Dorsolateral prefrontal cortex (tissue), 122 donors: ENCODE measurements at places on chromosomes 3 and 15.

DNA sequence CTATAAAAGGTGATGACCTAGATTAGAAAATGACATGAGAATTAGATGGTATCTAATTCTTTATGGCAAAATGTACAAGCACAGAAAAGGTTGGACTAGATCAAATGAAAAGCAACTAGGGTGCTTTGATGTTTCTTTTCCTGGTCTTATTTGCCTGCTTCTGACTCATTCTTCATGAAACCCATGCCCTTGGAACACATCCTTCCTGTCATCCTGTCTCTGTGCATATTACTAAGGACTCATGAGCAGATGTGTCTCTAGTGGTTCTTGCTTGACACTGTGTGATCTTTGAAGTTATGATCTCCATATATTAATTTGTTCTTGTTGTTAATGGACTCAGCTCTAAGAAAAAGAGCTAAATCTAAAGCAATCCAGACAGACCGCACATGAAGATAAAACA lies 314.0 kb downstream of the ERC2 start:
- no peak for DNase-seq

DNA sequence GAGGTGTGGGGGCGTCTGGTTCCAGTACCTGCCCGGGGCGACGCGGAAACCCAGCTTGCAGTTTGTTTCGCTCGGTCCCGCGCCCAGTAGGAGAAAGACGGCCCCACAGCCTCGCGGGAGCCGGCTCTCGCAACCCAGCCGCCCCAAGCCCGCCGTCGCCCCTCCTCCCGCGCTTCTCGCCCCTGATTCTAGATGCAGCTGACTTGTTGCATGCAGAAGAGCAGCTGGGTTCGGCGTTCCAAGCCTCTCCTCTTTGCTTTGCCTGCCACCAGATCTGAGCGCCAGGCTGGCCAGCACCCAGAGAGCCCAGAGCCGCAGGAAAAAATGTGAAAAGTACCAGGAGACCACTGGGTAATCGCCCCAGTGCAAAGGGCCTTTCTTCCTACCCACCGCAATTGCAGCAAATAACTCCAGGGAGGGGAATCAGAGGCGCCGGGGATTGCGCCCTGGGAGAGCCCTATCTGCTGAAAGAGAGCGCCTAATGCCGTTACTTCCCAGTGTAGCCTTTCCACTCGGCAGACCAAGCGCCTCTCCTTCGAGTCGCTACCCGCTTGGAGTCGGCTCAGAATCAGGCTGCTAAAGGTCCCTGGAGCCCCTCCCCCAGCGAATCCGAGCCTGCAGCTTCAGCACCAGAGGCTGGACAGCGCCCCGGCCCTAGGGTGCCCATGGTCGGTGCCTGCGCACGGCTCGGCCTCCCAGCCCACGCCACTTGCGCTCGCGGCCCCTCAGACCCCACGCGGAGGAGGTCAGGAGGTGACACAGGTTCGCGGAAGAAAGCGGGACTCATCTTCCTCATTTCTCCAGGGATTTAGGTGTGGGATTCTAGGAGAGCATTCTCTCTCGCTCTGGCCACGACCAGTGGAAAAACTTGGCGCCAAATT lies 15.7 kb upstream of the AEN start:
- DNase-seq, result no peak

DNA sequence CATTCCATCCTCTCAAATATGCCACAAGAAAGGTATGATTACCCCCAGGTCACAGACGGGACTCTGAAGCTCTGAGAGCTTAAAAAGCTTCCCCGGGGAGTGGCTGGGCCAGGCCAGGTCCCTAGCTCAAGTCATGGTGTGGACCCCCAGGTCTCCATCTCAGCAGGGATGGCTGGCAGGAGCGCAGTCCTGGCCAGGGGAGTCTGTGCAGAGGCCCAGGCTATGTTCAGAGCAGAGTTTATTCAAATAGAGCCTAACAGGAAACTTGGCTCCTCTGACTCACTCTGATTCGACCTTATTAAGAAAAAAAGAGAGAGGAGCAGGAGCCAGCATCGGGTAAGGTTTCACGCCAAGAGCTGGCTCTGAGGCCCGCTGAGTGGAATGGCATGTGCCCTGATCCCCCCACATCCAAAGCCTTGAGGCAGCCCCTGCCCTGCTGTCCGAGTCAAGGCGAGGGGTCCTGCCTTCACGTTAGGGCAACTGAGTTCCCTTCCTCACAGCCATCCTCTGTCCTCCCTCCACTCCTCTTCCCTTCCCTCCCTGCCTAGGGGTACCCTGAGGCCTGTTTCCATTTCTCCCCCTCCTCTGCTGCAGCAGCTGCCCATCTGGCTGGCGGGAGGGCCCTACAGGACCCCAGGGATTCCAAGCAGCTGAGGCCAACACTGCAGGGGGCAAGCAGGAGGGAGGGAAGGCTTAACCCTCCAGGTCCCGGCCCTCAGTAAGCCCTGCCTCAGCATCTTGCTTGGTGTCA lies 1.9 kb upstream of the LOXL1 start:
- DNase-seq, result no peak

- DNase-seq, result no peak
Observed at GRCh38 chr15:90901175-90902039, 1.7 kb upstream of the MAN2A2 start.

DNA sequence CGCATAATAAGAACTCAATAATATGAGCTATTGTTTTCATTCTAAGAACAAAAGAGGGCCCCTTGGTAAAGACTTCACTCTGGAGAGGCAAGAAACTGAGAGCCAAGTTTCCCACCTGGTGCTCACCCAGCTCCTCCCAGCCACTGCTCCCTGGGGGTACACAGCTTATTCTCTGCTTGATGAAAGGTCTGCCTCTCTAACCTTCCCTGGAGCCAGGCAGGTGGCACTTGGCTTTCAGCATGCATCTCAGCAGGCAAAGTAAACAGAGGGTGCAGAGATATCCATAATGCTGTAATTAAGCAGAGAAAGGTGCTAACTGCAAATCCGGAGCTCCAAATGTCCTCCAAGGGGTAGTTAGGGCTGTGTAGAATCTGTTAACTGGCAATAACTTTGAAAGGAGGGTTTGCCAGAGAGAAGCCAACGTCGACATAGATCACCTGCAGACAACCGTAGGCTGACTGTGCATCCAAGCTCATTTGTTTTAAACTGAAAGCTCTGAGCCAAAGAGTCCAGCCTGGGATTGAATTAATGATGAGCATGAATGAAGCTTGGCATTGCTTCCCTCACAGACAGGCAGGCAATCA lies 159.6 kb upstream of the PROK2 start:
- DNase-seq, result no peak

DNA sequence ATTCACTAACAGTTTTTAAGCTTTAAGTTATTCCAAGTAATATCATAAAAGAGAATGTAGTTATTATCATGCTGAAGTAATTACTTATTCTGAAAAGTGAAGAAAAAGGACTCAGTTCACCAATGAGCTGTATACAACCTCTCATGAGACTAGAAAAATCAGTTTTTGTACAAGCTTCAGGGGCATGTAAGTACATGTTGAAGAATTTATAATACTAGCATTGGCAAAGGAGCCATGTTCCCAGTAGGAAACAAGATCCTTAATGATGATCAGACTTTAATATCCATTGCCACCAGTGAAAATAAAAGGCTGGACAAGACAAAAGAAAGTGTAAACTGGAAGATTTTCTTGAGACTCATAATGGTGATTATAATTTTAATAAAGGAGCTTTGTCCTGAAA lies 532.8 kb downstream of the PLOD2 start:
- no peak for DNase-seq

GRCh38 chr3:195582947-195583346 lies 793 bp downstream of the APOD start:
- DNase-seq, result no peak

DNA sequence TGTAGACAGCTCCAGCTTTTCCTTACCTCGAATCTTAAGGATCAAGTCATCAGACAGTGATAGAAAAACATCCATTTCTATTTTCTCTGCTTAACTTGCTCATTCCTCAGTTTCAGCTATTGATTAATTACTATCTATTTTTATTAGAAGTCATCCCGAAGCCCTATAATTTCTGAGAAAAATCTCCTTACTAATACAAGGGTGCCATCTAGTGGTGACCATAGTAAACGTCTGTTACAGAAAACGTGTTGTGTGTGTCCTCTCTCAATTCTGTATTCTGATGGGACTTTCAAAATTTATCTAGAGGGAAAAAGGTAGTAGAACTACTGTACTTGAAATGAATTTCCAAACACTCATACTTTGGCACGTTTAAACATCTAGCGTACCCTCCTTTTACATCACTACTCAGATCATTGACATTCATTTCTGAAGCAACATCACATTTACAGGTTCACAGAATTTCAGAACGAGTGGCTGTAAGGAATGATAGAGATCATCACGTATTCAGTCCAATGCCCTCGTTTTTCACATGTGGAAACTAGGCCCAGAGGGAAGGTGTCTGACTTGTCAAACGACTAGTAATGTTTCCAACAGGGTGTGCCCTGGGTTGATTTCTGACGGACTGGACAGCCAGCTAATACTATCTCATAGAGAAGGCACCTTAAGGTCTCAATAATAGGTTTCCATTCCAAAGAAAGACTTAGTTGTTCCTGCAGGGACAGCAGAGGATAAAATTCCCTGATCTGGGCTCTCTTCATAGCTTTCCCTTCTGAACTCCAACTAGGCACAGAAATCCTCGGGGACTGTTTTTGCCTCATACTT lies 25.6 kb downstream of the HACD2 start:
- DNase-seq, result no peak

DNA sequence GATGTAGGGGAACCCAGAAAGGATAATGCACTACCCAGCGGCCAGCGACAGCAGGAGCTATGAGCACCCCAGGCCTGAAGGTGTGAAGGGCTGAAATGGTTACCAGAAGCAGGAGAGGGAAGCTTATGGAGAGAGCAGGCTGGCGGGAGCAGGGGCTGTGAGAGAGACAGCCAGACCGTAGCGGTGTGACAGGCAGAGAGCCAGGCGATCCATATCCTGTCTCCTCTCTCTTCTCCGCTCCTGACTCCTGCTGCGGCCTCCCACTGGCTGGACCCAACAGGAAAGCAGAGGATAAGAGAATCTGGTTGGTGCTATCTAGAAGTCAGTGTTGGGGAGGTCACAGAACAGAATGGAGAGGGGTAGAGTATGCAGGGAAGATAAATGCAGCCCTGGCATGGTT lies 49.9 kb downstream of the BTD start:
- DNase-seq, result no peak

DNA sequence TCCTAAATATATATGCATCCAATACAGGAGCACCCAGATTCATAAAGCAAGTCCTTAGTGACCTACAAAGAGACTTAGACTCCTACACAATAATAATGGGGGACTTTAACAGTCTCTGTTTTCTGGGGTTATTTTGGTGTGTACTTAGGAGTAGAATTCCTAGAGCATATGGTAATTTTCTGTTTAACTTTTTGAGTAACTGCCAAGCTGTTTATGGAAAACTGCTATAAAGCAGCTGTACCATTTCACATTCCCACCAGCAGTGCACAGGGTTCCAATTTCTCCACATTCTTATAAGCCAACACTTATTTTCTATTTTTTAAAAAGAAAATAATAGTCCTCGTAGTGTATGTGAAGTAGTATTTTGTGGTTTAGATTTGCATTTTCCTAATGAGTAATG lies 68.9 kb downstream of the DOCK3 start:
- DNase-seq, result no peak

DNA sequence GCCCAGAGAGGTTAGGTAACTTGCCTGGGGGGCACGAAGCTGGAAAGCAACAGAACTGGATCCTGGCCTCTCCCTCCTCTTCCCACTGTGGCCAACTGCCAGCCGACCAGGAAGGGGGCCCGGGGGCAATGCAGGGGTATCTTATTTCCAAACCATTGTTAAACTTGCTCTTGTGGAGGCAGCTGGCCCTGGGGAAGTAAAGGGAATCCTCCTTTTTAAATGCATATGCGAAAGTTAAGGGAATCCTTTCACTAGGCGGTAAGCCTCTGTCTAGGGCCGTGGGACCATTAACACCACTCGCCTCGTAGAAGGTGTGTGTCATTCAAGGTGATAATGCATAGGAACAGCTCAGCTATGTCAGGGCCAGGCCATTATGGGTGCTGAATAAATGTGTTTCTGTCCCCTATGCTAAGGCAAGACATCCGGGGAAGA lies 68.6 kb downstream of the ST6GAL1 start:
- DNase-seq, result no peak

GRCh38 chr3:100468676-100469075 lies 23.7 kb upstream of the TMEM45A start:
- no peak for DNase-seq

GRCh38 chr3:151879037-151879436 lies 5.6 kb downstream of the SUCNR1 start:
- no peak for DNase-seq

DNA sequence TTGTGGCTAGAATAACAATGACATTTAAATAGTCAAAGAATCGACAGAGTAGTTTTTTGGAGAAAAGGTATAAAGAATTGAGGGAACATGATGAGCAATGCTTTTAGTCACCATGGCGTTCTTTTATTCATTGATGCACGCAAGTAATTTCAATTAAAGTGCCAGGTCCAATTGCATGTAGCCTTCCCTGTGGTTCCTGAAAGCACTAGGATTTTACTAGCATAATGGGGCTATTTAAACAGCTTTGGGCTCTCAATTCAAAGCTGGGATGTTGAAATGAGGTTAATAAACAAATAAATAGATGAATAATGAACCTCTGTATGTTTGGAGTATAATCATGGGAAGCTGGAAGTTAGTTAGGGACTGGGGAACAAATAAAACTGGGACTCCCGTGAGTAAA lies 121.2 kb upstream of the GAP43 start:
- no peak for DNase-seq

- DNase-seq, result no peak
Observed at GRCh38 chr3:24479816-24480215, 14.8 kb downstream of the THRB start.

DNA sequence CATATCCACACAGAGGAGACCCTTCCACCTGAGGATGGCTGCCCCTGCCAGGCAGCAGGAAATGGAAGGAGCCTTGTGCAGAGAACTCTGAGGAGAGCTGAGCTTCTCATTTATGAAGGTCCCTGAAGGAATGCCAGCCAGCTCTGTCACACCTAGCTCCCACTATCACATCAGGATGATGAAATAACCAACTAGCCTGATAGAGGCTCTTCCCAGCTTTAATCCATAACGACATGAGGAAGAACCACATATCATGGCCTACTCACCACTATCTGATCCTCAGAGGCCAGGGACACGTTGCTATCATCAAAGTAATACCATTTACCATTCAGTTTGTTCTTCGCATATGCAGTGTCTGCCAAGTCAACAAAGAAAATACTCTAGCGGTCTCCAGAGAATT lies 1.5 kb upstream of the C3orf62 start:
- DNase-seq, result no peak

- no peak for DNase-seq
Observed at GRCh38 chr3:58288011-58288728, 17.9 kb upstream of the RPP14 start.

DNA sequence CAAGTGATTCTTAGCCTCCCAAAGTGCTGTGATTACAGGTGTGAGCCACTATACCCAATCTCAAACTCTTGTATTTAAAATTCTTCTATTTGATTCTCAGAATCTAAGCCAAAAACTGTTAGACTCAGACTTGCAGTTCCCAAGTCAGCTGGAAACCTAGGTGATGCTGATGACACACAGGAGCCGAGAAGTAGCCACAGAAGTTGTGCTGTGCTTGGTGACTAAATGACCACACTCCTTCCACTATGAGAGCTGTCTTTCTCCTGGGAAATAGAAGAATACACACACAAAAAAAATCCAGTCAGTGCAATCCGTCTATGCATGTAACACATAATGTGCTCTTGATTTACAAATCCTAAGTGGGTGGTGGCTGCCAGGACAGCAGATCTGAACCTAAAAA lies 33.9 kb downstream of the ILDR1 start:
- DNase-seq, result no peak
